Activated naive CD4-positive, alpha-beta T cell treated with anti-CD3 and anti-CD28 coated beads, Interleukin-2, amount 50 U/mL, for 72 hours (primary cell): ENCODE measurements at places on chromosomes 16 and 17.

GRCh38 chr17:9676084-9676483 is 30.8 kb downstream of the USP43 start:
- no peak for DNase-seq

GRCh38 chr16:83653785-83654184 is 154.0 kb upstream of the HSBP1 start:
- DNase-seq = no peak

DNA sequence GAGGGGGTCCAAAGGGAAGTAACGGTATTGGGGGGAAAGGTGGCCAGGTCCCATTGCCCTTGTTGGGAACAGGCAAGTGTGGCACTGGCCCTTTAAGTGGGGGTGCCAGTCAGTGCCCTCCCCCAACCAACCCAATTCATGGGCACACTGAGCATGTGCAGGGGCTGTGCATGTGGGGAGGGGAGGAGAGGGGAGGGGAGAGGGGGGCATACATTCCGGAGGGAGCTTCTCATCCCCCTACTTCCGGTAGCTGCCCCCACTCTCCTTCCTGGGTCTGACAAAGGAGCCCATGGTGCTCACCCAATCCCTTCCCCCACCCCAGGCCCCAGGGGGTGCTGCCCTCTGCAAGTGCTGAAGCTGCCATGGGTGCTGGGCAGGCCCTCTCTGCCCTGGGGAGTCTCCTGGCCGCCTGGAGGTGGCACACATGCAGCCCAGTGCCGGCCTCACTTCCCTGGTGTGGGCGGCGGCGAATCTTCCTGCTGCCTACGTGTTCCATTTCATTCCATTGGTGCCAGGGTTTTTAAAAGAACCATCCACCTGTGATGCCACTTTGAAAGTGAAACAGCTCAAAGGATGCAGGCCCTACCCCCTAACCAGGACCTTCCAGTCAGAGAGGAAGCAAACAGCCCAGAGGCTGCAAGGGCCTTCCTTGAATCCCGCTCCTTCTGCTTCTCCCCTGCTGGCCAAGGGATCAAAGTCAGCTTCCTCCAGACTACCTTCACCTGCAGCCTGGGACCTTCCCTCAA is 11.0 kb downstream of the HEXIM2 start:
- peak; percentile 44 for DNase-seq

DNA sequence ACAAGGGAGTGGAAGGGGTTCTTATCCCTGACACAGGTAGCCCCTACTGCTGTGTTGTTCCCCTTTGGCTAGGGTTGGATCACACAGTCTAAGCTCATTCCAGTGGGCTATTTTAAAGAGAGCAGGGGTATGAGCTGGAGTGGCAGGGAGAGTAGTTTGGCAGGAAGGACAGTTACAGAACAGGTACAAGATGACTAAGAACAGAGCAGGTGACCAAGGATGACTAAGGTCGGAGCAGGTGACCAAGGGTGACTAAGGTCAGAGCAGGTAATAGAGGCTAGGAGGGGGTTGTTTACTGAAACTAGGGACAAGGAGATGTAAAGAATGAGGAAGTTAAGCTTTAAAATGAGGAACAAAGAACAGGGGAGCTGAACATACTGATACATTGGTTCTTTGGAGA is 58.8 kb downstream of the UTP18 start:
- DNase-seq = no peak

- peak; percentile 13 for DNase-seq
Measured at GRCh38 chr16:48317614-48318315, 67.4 kb downstream of the SIAH1 start.

DNA sequence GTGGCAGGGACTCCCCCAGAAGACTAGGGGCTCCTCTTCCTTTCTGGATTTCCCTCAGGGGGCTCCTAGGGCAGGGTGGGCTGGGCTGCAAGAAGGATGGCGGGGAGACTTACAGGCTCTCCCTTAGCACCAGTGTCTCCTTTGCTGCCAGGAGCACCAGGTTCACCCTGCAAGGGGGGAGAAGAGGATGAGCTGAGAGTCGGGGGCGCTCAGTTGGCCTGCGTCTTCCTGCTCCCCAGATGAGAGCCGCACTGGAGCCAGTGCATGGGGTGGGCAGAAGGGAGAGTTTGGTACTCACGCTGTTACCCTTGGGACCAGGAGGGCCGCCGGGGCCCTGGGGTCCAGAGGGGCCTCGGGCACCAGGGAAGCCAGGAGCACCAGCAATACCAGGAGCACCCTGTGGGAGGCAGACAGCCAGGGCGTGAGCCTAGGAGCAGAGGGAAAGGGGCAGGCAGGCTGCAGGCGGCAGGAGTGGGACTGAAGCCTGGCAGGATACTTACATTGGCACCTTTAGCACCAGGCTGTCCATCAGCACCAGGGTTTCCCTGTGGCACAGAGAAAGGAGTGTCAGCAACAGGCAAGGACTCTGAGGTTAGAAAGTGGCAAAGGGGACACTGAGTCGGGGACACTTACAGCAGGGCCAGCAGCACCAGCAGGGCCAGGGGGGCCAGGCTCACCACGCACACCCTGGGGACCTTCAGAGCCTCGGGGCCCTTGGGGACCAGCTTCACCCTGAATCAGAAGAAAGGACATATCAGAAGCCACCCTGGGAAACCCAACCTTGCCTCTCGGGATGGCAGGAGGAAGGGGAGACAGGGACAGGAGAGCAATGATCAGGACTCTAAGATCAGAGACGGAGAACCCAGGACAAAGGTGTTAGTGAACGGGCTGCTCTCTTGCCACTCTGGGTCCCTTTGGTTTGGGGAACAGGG is 6.2 kb downstream of the COL1A1 start:
- DNase-seq = no peak
